ENCODE measurements at places on chromosomes 5 and 9. TPM values are rescaled to one million over a fixed set of nuclear protein-coding genes. Genes with fewer than 3 reads are reported as not detected.

- H3K4me3 ChIP-seq, result no peak overlapping the region
- no peak overlapping the region for H3K27ac ChIP-seq
- H3K4me1 ChIP-seq, result no peaks in the 10 kb centered on the region
- no peak for DNase-seq
Observed at GRCh38 chr9:116700882-116701865, 14.1 kb downstream of the TRIM32 start.

The SHC3 gene
- total RNA-seq, result 6.5 TPM

GRCh38 chr9:88041447-88041846, 67.1 kb upstream of the CDK20 start:
- H3K4me3 ChIP-seq, result no peak overlapping the region
- peaks cover 5% of the 10 kb centered on the region for H3K27me3 ChIP-seq
- peaks cover 18% of the 10 kb centered on the region for H3K36me3 ChIP-seq
- no peak for DNase-seq

GRCh38 chr5:167284222-167284890, 1007.1 kb upstream of the WWC1 start:
- no peaks in the 10 kb centered on the region for H3K27me3 ChIP-seq
- H3K4me3 ChIP-seq, result no peak overlapping the region
- DNase-seq, result no peak
- no peaks in the 10 kb centered on the region for H3K4me1 ChIP-seq
- no peak overlapping the region for H3K27ac ChIP-seq
- H3K36me3 ChIP-seq, result no peaks in the 10 kb centered on the region

- no peak for DNase-seq
- no peak overlapping the region for H3K27ac ChIP-seq
Observed at GRCh38 chr5:41793141-41793770, 77.0 kb downstream of the OXCT1 start.

- DNase-seq, result no peak
- no peak overlapping the region for H3K4me3 ChIP-seq
- H3K27ac ChIP-seq, result no peak overlapping the region
- H3K36me3 ChIP-seq, result peaks cover 25% of the 10 kb centered on the region
- H3K4me1 ChIP-seq, result no peaks in the 10 kb centered on the region
Observed at GRCh38 chr9:130110596-130111021, 56.9 kb downstream of the GPR107 start.

DNA sequence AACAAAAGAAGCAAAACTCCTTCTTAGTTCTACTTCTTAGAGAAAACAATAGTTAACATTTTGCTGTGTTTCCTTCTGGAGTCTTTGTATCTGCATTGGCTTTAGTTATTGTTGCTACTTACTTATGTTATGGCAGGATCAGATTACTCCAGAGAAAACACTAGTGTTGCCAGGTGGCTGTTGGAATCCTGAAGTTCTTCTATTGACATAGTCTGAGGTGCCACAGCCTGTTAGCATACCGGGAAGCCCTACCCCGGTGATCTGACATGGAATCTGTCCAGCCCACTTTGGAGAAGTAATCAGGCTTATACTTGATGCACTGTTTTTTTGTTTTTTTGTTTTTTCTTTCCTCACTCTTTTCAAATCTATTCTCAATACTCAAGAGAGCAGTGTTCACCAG, 68.5 kb upstream of the CEP78 start:
- H3K4me1 ChIP-seq, result no peaks in the 10 kb centered on the region
- no peak for DNase-seq
- H3K27me3 ChIP-seq, result no peaks in the 10 kb centered on the region
- H3K4me3 ChIP-seq, result no peak overlapping the region
- H3K27ac ChIP-seq, result no peak overlapping the region
